ENCODE measurements at places on chromosomes 3 and 15.
A peak's percentile ranks its signal among the peaks of the same experiment; 100 is the strongest.

GRCh38 chr15:33624439-33624838 lies 313.7 kb downstream of the RYR3 start:
- DNase-seq = no peak

- DNase-seq = no peak
Observed at GRCh38 chr3:144470666-144471065, 499.0 kb downstream of the DIPK2A start.

GRCh38 chr3:163722405-163722804 lies 1355.9 kb downstream of the SI start:
- DNase-seq = no peak

GRCh38 chr15:36177590-36178302 lies 401.7 kb upstream of the CDIN1 start:
- DNase-seq = no peak

GRCh38 chr3:160928183-160928726 lies 172.2 kb downstream of the PPM1L start:
- no peak for DNase-seq

DNA sequence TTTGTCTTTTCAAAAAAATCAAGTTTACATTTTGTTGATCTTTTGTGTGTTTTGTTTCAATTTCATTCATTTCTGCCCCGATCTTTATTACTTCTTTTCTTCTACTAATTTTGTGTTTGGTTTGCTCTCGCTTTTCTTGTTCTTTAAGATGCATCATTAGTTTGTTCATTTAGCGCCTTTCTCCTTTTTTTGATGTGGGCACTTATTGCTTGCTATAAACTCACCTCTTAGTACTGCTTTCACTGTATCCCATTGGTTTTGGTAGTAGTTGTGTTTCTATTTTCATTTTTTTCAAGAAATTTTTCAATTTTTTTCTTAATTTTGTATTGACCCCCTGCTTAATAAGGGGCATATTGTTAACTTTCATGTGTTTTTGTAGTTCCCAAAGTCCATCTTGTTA lies 34.4 kb downstream of the PRKCI start:
- no peak for DNase-seq

DNA sequence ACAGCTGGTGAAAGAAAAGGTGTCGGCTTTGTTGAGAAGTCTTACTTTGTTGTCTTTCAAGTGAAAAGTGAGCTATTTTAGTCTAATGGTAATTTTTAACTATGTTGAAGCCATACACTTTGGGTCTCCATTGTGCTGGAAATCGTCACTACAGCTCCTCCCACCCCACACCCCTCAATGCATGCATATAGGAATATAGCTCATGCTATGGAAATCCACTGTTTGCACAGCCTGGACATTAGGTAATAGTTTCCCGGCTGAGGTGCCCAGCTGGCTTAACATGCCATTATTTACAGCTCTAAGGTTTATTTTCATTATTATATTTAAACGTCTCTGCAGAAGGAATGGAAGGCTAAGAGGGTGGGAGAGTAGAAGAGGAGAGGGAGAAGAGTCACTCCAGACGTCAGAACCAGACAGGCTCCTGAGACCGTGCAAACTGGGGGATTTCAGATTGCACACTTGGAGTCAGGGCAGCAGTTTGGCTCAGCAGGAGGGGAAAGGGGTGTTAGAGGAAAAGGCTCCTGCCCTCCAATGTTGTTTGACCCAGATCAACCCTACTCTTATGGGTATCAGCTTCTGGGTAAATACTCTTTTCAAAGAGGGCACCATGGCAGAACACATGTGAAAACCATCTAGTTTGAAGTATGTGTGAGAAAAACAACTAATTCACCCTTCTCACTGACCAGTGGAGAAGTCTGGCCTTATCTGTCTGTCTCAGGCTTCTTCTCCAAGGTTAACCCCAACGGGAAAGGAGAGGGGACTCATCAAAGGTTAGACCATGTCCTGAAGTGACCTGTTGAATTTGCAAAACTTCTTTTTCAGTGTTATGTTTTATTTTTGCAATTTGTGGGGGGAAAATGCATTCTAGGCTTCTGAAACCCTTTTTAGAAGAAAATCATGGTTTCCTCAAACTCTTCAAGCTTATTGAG lies 218.7 kb upstream of the CTDSPL start:
- DNase-seq = no peak

- peak; percentile 31 for DNase-seq
Observed at GRCh38 chr3:124688581-124689454, 41.4 kb upstream of the UMPS start.

- DNase-seq = no peak
Observed at GRCh38 chr15:62782896-62783295, 259.7 kb upstream of the TPM1 start.

DNA sequence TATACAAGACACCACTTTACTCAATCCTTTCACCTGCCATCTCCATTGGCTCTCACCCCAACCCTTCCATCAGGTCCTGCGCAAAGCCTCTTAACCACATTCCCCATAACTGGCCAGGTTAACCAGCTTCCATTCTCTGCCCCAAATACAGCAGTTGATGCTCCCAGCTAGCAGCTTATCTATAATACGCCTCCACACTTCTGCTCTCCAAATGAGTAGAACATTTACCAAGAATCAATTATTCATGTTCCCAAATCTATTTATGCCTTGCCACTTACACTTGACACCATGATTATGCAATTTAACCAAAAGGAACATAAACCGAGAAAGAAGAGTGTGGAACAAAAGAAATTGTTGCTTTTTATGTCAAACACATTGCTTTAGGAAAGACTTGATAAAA lies 103.7 kb upstream of the TPM1 start:
- no peak for DNase-seq

GRCh38 chr15:90063770-90064247 lies 38.5 kb downstream of the IDH2 start:
- no peak for DNase-seq

DNA sequence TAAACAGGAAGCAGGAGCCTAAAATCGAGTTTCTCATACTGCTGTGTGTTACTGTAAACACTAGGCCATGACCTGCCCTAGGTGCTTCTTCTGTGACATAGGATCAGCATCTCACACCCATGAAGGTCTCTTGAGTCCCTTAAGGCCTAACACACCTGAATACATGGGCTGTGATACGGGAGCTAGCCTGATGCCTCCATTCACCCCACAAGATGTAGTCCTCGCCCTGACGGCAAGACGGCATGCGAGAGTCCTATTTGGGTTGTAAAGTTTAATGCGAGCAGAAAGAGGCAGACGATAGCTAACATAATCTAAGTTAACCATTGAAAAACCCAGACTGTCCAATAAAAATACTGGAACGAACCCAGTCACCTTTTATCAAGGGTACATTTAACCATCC lies 241.1 kb upstream of the ICE2 start:
- DNase-seq = no peak

GRCh38 chr3:153379516-153379915 lies 217.5 kb downstream of the RAP2B start:
- DNase-seq = no peak

DNA sequence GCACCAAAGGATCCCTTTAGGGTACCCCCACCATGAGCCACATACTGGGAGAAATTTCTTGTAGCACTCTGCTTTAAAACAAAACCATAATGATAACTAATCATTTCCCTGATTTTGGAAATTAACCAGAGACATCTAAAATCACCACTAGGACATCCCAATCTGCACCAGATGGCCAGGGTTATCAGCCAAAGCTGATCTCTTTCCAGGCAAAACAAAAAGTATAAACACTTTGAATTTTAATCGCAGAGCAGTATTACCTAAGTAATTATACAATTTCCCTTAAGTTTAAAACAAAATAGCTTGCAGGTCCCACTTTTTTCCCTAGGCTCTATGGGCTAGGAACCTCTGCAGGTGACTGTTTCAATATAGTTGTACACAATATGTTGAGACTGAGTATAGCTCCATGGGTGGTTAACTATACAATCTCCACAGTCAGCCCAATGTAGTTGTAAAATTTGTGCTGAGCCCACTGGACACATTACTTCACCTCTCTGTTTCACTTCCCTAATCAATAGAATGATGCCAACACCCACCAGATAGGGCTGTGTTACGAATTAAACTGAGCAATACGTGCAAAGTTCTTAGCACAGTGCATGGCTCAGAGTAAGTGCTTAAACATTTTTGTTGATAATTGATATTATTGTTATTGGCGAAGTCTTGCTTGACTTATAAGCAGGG lies 629 bp upstream of the NOX5 start:
- DNase-seq = no peak

GRCh38 chr15:66615846-66616245 lies 50.0 kb upstream of the LCTL start:
- DNase-seq = no peak

DNA sequence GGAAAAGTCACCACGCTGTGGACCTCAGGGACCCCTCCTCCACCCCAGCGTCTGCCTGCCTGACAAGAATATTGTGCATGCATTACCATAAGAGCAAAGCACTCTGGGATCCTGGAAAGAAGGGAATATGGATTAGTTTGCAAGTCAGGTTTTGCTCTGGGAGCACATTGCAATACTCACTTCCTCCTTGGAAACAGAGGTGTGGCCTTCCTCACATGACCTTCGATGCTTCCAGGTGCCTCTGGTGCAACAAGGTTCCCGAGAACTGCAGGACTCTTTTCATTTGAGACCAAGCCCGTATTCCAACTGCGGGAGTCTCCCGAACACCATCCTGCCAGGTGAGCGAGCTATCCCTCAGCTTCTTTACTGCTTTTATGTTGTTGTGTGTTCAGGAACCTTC lies 76.3 kb upstream of the BLM start:
- no peak for DNase-seq

DNA sequence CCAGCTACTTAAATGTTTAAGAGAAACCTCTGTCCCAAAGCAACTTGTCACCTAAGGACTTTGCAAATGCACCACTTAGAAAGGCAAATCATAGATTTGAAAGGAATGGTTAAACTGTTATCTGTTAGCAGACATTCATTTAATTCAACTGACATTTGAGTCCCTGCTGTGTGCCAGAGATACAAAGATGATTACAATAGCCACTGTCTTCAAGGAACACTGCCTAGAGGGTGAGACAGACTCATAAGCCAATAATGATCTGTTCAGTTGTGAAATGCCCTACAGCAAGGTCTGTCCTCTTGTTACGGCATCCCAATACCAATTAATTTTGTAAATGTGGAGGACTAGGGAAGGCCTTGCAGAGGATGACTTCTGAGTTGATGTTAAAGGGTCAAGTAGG lies 113.1 kb downstream of the ATG7 start:
- DNase-seq = no peak

DNA sequence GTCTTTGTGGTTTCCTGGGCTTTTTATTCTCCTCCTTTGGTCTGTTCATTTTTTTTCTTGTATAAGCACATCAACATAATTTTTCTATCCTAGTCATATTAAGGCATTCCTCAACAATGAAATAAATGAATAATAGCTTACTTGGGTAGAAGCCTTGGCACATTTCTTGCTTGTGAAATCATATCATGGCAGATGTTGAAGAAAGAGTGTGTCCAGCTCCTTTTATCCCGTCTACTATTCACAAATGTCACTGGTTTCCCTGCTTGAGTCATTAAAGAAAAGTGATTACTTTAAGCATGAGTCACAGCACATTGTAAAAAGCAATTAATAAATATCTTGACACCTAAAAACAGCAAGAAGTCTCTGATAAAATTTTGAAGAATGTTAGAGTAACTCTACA lies 42.1 kb downstream of the MINAR1 start:
- peak; percentile 20 for DNase-seq

- DNase-seq = no peak
Observed at GRCh38 chr3:140023616-140024530, 88.9 kb downstream of the CLSTN2 start.

DNA sequence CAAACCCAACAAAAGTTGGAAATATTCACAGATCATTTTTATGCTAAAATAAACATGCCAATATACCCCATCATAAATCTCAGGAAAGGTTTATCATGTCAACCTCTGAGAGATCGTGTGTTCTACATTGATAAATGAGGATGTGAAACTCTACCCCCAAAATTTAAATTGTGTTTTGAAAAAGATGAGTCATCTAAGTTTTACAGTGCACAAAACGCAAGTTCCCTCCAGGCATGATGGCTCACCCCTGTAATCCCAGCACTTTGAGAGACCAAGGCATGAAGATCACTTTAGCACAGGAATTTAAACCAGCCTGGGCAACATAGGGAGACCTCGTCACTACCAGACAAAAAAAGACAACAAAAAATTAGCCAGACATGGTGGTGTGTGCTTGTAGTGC lies 1487.0 kb upstream of the GBE1 start:
- no peak for DNase-seq

GRCh38 chr3:9808345-9809037 lies 1.6 kb upstream of the TTLL3 start:
- DNase-seq = no peak

- DNase-seq = no peak
Observed at GRCh38 chr3:187935623-187936156, 190.4 kb upstream of the BCL6 start.

DNA sequence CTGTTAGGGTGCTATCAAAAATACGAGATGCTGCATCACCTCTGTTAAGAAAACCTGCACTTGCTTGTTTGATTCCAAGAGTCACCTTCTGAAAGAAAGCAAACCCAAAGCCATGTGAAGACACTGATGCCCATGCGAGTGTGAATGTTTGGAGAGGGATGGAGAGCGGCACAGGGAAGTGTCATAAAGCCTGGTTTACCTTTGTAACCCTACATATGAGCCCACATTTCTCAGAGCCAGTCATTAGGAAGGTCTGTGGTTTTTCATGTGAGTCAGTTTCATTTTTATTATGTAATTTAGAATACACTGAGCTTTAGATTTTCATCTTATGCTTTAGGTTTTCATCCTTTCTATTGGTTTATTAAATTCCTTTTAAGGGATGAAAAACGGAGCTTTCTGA lies 896.8 kb downstream of the ROBO1 start:
- no peak for DNase-seq

DNA sequence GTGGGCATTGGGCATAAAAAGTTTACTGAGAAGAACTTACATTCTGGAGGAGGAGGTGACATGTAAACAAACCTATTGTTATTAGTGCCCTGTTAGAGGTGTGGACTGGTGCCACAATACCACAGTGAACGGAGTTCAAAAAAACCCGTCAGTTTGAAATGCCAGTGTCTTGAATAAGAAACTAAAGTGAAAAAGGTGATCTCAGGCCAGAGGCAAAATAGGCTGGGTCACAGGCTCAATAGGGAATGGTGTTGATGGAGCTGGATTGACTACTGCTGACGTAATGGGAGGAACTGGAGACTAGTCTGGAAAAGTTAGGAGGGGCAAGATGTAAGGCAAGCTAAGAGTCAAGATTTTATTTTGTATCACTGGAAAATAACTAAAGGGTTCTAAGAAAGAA lies 1.6 kb upstream of the DCBLD2 start:
- no peak for DNase-seq

- no peak for DNase-seq
Observed at GRCh38 chr3:8532251-8532871, 30.7 kb downstream of the LMCD1 start.
